SK-N-DZ (cell line): ENCODE measurements at places on chromosomes 3 and 15.

GRCh38 chr15:58947179-58947578, 13.7 kb upstream of the SLTM start:
- DNase-seq, result no peak

- peak; percentile 37 for DNase-seq
Observed at GRCh38 chr3:143120716-143121240, 1.2 kb downstream of the CHST2 start.

DNA sequence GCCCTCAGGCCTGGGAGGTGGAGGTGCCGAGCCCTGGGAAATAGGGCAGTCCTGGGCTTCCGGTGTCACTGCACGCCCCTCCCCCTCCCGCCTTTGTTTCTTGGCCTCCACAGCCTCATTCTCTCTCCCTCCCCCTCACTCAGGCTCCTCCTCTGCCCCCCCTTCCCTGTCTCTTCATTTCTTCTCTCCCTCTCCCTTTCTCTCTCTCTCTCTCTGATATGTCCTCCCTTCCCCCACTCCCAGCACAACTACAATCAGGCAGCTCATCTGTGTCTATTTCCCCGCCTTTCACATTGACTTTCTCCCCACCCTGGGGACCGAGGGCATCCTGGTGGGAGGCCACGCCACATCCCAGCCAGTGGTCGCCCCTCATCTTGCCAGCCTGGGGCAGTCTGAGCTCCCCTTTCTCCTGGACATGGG, 40.2 kb downstream of the IDH2 start:
- peak; percentile 49 for DNase-seq

- no peak for DNase-seq
Observed at GRCh38 chr3:16587047-16587680, 18.1 kb downstream of the DAZL start.

DNA sequence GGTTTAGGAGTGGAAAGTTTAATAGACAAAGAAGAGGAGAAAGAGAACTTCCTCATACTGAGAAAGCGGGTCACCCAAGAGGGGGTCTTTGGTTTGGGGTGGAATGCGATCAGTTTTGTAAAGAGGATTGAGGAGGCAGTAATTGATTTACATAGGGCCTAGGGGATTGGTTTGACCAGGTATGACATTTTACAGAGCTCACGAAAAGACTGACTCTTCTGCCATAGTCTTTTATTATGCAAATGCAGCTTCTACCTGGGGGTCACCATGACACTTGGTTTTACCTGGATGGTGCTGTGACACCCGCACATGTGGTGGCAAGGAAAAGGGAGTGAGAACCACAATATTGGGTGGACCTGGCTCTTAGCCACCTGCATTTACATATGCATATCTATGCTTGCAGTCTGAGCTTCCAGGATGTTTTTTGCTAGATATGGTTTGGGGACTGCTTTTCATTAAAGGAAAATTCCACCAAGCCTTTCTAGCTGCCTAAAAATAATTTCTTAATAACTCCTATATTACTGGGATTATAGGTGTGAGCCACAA, 6.9 kb upstream of the NME9 start:
- no peak for DNase-seq

DNA sequence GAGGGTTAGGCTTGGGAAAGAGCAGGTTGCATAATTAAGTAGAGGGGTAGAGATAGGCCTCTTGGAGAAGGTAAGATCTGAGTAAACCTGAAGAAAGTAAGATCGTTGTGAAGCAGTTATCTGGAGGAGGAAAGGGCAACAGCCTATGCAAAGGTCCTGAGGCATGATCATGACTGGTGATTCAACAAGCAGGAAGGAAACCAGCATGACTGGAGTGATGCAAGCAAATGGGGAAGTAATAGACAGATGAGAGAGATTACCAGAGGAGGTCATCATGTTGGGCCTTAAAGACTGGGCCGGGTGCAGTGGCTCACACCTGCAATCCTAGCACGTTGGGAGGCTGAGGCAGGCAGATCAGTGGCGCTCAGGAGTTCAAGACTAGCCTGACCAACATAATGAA, 360.2 kb downstream of the EPHB1 start:
- DNase-seq, result no peak

DNA sequence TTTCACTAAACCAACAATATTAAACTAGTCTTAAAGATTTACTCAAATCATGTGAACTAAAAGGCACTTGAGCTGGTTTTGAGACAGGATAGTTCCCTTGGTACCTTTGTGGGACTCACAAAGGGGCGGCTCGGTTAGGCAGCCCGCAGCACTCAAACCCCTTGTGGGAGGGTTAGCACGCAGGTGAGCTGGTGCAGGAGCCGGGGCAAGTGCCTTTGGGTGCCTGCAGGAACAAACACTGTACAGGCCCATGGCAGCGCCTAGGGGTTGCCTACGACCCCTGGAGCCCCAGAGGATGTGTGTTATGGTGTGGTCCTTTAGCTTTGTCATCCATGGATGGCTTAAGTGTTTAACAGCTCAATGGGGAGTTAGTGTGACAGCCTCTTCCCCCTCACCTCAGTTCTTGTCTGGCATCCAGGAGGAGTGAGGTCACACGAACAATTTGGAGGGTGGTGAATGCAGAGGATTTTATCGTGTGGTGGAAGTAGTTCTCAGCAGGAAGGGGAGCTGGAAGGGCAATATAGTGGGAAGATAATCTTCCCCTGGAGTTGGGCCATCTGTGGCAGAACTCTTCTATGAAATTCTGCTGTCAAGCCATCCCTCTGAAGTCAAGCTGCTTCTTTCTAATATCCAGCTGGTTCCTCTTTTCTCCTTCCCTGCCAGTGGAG, 470.9 kb downstream of the RBMS3 start:
- DNase-seq, result no peak

GRCh38 chr3:188404701-188405100, 250.7 kb downstream of the LPP start:
- no peak for DNase-seq
